GM12878 (cell line): ENCODE measurements at places on chromosomes 7 and 10.

GRCh38 chr10:48943096-48943495, 3.5 kb upstream of the LRRC18 start:
- no peak for DNase-seq

GRCh38 chr10:132391676-132392020, 5.4 kb upstream of the PWWP2B start:
- no peak for DNase-seq

GRCh38 chr10:113897693-113898618, 43.5 kb downstream of the NHLRC2 start:
- no peak for DNase-seq

DNA sequence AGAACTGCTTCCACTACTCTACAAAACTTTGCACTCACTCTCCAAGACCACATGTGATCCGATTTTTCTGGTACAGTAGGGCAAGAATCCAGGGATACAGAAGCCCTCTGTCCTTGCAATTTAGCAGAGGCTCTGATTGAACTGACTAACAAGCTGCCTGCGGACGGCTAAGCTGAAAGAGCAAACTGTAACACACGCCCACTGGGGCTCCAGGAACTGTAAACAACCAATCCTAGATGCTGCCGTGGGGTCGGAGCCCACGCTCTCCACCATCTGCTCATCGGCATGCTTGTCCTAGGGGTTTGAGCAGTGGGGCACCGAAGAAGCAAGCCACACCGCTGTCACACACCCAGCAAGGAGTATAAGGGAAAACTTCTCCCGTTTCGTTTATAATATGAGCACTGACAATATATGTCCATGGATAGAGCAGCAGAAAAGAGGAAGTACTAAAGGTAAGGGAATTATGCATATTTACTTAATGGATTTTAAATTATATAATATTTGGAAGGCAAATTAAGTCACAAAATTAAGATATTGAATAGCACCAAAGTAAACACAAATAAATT, 634.4 kb upstream of the POT1 start:
- no peak for DNase-seq

GRCh38 chr7:116087984-116088383, 57.4 kb upstream of the TFEC start:
- DNase-seq, result no peak

DNA sequence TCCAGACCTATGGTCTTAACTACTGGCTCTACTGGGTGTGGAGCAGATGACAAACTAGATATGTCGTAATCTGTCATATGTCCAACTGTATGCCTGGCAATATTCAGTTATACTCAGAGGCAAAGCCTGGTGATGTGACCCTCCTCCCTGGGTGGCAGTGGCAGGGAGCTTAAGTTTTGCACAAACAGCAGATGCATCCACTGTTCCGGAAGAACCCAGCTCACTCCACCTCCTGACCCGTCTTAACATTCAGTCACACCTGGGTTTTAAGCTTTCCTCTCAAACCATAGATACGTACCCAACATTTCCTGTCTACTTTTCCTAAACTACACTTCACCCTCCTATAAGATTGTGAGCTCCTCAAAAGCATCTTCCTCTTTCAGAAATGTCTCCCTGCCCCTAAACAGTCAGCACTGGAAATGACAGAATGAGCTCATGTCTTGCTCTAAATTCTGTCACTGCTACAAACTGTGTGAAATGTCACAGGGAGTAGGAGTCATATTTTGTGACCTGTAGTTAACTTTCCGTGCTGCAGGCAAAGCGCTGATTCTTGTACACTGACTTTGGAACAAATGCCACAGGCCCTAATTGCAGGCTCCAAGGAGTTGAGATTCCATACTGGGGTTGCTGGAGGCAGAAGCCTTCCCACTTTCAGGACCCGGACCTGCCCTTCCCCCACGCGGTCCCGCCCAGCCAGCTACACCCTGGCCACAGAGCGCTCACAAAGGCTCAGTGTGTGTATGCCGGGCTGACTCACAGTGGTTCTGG, 23.9 kb downstream of the SCD start:
- peak; percentile 34 for DNase-seq

DNA sequence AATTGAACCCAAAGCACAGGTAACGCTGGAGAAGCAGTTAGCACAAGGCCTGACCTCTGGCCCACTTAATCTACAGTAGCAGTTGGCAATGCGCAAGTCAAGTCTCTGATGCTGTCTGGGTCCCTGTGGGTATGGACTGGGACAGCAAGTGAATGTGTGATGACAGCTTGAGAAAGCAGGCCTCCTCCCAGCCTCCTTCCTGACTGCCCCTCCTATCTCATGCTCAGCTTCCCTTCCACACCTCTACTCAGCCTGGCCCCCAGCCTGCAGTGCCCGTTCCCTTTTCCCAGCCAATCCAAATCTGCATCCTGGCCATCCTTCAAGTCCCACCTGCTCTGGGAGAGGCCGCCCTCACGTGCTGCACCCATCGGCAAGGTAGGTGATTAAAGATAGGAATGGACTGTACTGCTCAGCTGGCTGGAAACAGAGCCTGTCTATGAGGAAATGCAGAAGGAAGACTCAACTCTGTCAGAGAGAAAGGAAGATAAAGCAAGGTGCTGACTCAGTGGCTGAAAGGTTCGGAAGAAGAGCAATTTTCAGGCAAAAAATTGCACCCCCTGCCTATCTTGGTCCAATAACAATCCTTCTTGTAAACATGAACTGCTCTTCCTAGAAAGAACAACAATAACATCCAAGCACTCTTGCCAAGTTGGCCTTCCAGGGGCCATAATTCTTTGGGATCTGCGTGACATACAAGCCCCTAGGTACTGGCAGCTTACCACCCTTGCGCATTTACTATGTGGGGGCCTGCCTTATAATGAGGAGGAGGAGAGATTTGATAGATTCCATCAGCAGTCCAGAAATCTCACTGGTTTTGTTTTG, 16.6 kb upstream of the FGFR2 start:
- no peak for DNase-seq

DNA sequence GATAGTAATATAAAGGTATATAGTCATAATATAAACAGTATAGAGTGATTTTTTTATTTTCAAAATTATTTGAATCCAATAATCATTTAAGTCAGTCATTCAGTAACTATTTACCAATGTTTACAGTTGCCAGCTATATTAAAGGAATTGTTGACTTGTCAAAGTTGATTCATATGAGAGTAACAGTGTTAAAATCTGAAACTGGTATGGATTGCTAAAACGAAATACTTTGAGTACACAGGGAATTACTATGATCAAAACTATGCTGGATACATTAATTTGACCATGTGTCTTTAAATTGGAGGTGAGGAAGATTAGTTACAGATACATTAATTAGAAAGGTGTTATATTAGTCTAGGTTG, 282.6 kb downstream of the ADK start:
- DNase-seq, result no peak

DNA sequence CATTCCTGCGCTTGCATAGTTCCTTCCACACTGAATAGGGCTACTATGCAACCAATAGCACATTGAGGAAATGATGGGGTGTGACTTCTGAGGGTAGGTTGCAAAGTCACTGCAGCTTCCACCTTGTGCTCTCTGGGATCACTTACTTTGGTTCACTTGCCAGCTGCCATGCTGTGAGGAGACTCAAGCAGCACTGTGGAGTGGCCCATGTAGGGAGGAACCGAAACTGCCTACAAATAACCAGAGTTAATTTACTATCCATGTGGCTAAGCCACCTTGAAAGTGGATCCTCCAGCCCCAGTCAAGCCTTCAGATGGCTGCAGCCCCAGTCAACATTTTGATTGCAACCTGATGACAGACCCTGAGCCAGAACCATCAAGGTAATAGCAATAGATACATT, 64.3 kb downstream of the FAM204A start:
- no peak for DNase-seq

DNA sequence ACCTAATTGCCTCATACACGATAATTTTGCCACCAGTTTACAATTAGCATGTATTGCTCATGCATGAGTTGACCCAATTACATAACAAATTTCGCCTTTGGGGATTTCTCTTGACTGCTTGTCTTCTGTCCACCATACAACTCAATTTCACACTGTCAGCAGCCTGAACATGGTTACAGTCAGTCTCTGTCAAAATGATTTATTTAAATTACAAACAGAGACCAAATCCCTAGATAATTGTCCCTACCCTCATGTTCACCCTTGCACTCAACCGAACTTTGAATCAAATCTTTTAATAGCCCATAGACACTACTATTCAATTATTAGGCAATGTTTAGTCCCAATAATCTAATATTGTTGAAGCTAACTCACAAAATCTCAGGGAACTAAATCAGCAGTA, 59.7 kb upstream of the NEBL start:
- no peak for DNase-seq

DNA sequence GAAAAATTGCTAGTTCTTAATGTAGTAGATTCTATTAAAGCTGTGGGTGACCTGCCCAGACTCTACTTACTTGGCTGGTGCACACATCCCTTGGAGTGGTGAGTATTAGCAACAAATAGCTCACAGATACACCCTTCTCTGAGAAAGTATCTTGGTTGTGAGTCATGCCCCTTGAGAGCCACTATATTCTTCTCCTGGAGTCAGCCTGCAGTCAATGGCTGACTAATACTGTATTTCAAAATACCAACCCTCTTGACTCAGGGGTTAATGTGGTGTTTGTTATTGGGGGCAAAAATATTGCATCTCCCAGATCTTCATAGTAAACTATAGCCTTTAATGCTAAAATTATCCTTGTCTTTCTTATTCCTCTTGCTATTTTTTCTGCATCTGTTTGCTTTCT, 354.9 kb downstream of the BMPER start:
- DNase-seq, result no peak

DNA sequence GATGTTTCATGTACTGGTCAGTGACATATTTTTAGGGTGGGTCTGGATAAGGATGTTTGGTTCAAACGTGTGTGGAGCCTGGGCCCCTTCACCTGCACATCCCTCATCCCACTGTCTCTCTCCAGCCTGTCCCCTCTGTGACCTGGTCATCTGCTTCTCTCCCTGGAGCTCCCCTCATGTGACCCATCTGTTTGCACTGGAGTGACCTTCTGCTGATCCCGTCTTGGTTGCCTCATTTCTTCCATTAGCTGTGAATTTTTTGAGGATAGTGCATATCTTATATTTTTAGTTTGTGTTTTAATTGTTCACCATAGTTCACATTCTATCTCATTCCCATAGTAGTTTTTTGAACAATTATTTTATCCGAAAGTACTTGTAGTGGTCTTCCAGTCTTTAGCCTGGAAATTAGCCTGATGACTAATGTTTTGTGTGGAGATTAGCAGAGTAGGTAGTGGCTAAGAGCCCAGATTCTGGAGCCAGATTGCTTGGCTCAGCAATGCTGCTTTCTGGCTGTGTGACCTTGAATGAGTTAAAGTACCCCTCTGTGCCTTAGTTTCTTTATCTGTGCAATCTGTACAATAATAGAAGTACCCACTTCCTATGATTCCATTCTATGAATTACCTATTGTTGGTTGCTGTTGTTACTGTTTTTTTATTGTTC, 224.5 kb downstream of the LRMDA start:
- DNase-seq, result no peak

- DNase-seq, result no peak
Observed at GRCh38 chr7:42035210-42035609, 201.8 kb downstream of the GLI3 start.

DNA sequence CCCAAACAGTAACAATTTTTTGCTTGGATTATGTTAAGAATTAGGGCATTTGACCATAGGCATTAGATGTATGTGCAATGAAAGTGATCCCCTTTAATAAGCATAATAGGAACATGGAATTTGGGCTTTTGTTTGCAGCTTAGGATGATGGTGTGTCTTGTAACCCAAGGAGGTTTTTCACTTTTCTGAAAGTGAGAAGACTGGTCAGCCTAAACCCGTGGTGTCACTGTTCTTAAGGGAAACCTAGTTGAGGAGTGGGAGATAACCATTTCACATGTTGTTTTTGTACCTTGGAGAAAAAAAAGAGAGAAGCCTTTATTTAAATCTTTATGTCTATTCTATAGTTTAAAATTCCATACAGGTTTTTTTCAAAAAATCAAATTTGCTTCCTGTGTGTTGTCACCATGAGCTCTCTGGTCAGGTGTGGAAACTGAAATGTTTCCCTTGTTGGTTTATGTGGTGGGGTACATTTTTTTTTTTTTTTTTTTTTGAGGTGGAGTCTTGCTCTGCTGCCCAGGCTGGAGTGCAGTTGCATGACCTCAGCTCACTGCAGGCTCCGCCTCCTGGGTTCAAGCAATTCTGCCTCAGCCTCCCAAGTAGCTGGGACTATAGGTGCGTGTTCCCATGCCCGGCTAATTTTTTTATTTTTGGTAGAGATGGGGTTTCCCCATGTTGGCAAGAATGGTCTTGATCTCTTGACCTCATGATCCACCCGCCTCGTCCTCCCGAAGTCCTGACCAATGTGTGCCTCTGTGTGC, 7.7 kb downstream of the CCM2 start:
- peak; percentile 45 for DNase-seq

GRCh38 chr7:105863876-105864275, 12.5 kb downstream of the ATXN7L1 start:
- DNase-seq, result no peak

- no peak for DNase-seq
Observed at GRCh38 chr7:4722960-4723630, 41.0 kb downstream of the FOXK1 start.

GRCh38 chr10:13939391-13939790, 352.6 kb downstream of the PRPF18 start:
- no peak for DNase-seq

DNA sequence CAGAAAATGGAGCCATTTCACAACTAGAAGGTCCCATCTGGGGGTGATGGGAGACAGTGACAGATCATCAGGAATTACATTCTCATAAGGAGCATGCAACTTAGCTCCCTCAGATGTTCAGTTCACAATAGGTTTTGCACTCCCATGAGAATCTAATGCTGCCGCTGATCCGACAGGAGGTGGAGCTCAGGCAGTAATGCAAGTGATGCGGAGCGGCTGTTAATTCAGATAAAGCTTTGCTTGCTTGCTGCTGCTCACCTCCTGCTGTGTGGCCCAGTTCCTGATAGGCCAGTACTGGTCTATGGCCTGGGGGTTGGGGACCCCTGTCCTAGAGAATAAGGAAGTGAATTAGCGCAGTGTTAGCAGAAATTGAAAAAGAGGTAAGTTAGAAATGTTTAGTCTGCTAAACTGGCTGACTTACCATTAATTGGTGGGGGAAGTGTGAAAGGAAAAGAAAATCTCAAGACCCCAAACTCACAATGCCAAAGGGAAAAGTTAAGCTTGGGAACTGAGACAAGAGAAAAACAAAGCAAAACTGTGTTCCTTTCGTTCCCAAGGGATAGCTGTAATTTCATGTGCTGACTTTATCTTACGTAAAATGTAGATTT, 76.4 kb downstream of the LYZL2 start:
- no peak for DNase-seq
